Muscle of back (tissue), 13 donors: ENCODE measurements at places on chromosomes 12 and 14. TPM values are rescaled to one million over a fixed set of nuclear protein-coding genes. Genes with fewer than 3 reads are reported as not detected.
A peak's percentile ranks its signal among the peaks of the same experiment; 100 is the strongest.

Gene SCAF11
- 92.9 TPM for polyA plus RNA-seq

DNA sequence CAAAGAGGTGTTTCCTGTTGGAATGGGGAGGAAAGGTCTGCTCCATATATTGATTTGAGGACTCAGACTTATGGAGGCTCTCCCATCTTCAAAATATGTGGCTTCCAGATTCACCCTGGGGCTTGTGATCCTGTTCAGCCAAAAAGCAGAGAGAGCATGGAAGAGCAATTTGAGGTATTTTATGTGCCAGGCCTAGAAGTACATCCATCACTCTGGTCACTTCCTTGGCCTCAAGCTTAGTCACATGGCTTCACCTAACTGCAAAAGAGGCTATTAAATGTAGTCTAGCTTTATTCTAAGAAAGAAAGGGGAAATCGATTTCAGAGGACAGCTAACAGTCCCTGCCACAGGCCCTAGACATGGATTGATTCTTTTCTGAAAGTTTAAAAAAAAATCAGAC lies 86.2 kb downstream of the C12orf50 start:
- no peak for DNase-seq

GRCh38 chr14:22569106-22569736 lies 19.8 kb downstream of the DAD1 start:
- DNase-seq = no peak

- DNase-seq = peak; percentile 96
These were observed at the start of gene PTPN11 for GRCh38 chr12:112418608-112419296. Gene PTPN11, plus strand, starts transcription at chr12:112418947. Its CDS starts 165 bp downstream, at chr12:112419112.

Gene TSPAN19
- polyA plus RNA-seq = 0.49 TPM

- DNase-seq = no peak
These were observed 7.5 kb downstream of the ATP6V1D start for GRCh38 chr14:67352055-67352454.

DNA sequence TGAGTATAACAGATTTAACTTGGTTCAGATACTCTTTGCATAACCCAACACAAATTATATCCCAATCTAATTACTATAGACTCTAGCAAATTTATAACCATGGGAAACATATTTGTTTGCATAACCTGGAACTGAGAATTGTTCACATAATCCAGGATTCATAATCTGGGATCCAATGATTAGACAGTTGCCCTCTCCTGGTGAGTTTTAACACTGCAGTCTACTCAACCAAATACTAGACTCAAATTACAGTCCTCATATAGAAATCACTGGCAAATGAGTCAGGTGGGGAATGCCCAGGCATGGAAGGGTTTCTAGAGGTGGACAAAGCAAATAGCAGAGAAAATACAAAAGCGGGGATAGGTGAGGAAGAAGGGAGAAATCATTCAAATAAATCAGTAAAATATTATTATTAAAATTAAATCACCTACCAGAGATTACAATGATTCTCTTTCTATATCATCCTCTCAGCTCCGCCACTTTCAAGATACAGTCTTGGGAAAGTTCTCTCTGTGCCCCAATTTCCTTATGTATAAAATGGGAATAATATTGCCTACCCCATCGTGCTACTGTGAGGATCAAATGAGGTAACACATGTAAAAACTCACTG lies 9.4 kb downstream of the GCH1 start:
- peak; percentile 31 for DNase-seq

DNA sequence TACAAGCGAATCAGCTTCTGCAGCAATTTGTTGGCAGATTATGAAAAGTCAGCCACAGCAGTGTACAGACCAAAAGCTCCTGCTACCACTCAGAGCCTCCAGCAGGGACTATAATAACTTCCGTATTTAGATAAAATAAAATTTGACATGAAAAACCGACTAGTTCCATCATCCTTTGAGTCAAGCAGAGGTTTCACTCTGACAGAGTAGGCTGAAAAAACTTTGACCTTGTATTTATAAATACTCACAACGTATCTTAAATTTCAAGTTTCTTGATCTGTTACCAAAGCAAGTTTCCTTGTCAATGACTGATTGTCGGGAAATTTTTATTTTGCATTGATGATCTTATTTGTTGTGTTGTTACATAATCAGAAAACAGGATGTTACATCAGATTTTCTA lies 283.4 kb downstream of the DAD1 start:
- no peak for DNase-seq

GRCh38 chr12:124684971-124685688 lies 117.7 kb upstream of the NCOR2 start:
- no peak for DNase-seq

Gene ZDHHC22
- 0.36 TPM for polyA plus RNA-seq

Gene IAPP
- not detected for polyA plus RNA-seq
